ENCODE measurements at places on chromosomes 1 and 21. TPM values are rescaled to one million over a fixed set of nuclear protein-coding genes. Genes with fewer than 3 reads are reported as not detected.

ADGRL2 gene
- total RNA-seq, result not detected

DNA sequence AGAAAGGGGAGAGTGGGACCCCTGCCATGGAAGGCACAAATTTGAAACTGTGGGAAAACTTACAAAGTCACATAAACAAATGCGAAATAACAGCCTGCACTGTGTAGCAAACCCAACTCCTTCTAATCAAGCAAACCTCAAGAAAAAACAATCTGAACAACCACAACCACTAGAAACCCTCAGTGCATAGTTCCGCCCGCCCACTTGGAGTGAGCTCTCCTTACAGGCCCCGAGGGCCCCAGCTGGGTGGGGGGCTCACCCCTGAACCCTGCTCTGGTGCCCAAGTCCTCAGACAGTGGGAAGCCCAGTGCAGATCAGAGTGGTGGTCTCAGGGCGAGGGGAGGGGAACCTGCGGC is 931 bp upstream of the MXRA8 start:
- H3K4me3 ChIP-seq, result no peak overlapping the region
- DNase-seq, result no peak
- peaks cover 18% of the 10 kb centered on the region for H3K4me1 ChIP-seq
- peak overlapping the region; percentile 54 for H3K27ac ChIP-seq
- H3K27me3 ChIP-seq, result peaks cover 16% of the 10 kb centered on the region
- H3K36me3 ChIP-seq, result no peaks in the 10 kb centered on the region

- H3K27ac ChIP-seq, result no peak overlapping the region
- no peaks in the 10 kb centered on the region for H3K4me1 ChIP-seq
- no peaks in the 10 kb centered on the region for H3K27me3 ChIP-seq
- H3K4me3 ChIP-seq, result no peak overlapping the region
- no peak for DNase-seq
- no peaks in the 10 kb centered on the region for H3K36me3 ChIP-seq
Observed at GRCh38 chr1:4976859-4977440, 322.5 kb downstream of the AJAP1 start.

GRCh38 chr21:33026878-33027400 is 1.2 kb downstream of the OLIG2 start:
- H3K36me3 ChIP-seq, result peaks cover 8% of the 10 kb centered on the region
- no peak for DNase-seq
- H3K4me3 ChIP-seq, result peak overlapping the region; percentile 45
- peaks cover 33% of the 10 kb centered on the region for H3K4me1 ChIP-seq
- peak overlapping the region; percentile 34 for H3K27ac ChIP-seq
- peaks cover 85% of the 10 kb centered on the region for H3K27me3 ChIP-seq

- peaks cover 6% of the 10 kb centered on the region for H3K4me1 ChIP-seq
- DNase-seq, result no peak
- no peaks in the 10 kb centered on the region for H3K36me3 ChIP-seq
- H3K27ac ChIP-seq, result no peak overlapping the region
- H3K4me3 ChIP-seq, result no peak overlapping the region
Observed at GRCh38 chr1:224486801-224487583, 52.4 kb upstream of the WDR26 start.

FHAD1 gene
- total RNA-seq, result 0.55 TPM

DNA sequence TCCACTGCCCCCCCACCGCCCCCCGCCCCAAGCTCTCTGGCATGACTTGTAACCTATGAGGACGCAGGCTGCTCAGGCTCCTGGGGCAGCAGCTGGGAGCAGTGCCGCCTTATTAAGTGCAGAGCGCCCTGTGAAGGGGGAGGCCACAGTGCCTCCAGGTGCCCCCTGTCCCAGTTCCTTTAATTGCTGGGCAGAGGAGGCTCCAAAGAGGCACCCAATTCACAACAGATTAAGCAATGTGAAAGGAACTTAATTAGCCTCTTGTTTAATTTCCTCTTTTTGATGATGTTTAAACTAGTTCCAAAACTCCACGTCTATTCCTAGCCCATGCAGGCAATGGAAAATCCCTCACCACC is 3.0 kb downstream of the RXFP4 start:
- H3K4me3 ChIP-seq, result no peak overlapping the region
- H3K27ac ChIP-seq, result peak overlapping the region; percentile 87
- peaks cover 72% of the 10 kb centered on the region for H3K4me1 ChIP-seq
- no peaks in the 10 kb centered on the region for H3K27me3 ChIP-seq
- DNase-seq, result no peak

SYT2 gene
- total RNA-seq, result not detected

SPRR2G gene
- total RNA-seq, result not detected

- no peaks in the 10 kb centered on the region for H3K4me1 ChIP-seq
- no peaks in the 10 kb centered on the region for H3K27me3 ChIP-seq
- no peak overlapping the region for H3K4me3 ChIP-seq
- no peak overlapping the region for H3K27ac ChIP-seq
- DNase-seq, result no peak
Observed at GRCh38 chr1:214920337-214920736, 162.2 kb upstream of the KCNK2 start.

DNA sequence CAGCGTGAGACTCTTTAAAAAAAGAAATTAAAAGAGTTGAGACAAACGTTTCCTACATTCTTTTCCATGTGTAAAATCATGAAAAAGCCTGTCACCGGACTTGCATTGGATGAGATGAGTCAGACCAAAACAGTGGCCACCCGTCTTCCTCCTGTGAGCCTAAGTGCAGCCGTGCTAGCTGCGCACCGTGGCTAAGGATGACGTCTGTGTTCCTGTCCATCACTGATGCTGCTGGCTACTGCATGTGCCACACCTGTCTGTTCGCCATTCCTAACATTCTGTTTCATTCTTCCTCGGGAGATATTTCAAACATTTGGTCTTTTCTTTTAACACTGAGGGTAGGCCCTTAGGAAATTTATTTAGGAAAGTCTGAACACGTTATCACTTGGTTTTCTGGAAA is 31.2 kb downstream of the IFNAR1 start:
- no peak overlapping the region for H3K4me3 ChIP-seq
- peaks cover 32% of the 10 kb centered on the region for H3K36me3 ChIP-seq
- no peaks in the 10 kb centered on the region for H3K27me3 ChIP-seq
- no peak overlapping the region for H3K27ac ChIP-seq
- H3K4me1 ChIP-seq, result peaks cover 14% of the 10 kb centered on the region
- DNase-seq, result no peak

GRCh38 chr1:213274140-213274539 is 223.1 kb downstream of the RPS6KC1 start:
- DNase-seq, result no peak
- H3K4me3 ChIP-seq, result no peak overlapping the region
- peaks cover 6% of the 10 kb centered on the region for H3K4me1 ChIP-seq
- H3K36me3 ChIP-seq, result peaks cover 6% of the 10 kb centered on the region
- no peak overlapping the region for H3K27ac ChIP-seq
- H3K27me3 ChIP-seq, result no peaks in the 10 kb centered on the region

DNA sequence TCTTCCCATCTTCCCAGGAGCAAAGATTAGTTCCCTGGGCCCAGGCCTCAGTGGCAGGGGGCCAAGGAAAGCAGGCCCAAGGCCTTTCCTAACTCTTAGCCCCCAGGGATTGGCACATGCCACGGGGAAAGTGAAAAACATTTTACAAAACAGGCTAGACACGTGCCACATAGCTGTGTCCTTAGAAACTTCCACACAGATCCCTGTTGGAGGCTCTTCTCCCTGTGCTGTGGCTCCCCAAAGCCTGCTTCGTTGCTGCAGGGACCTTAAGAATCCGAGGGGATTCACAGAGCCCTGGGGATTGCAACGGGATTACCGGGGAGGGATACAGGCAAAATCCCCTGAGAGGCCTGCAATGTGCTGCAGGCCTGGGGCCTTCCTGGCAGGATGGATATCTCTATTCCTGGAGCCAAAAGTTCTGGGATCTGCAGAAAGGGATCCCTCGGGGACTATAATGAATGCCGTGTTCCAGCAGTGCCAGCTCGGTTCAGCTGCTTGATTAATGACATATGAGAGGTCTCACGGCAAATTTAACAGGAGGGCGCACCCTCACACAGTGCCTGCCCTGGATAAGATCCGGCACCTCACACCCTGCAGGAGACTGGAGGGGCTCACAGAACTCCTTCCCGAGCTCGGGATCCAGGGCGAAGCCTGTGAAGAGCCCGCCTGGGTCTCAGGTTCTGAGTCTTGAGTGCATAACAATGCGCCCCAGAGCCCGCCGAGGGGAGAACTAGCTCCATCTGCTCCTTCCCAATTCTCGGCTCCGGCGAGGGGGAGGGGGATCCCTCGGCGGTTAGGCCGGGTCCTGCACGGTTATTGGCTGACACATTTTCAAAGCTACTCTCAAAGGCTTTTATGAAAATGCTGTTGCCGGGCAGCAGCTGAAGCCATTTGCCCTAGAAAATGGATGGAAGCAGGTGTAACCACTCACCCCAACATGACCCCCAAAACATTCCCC is 15.3 kb upstream of the RGS8 start:
- H3K4me3 ChIP-seq, result no peak overlapping the region
- H3K27me3 ChIP-seq, result peaks cover 47% of the 10 kb centered on the region
- DNase-seq, result no peak
- H3K36me3 ChIP-seq, result no peaks in the 10 kb centered on the region

KDF1 gene
- not detected for total RNA-seq
